Stimulated activated CD4-positive, alpha-beta T cell treated with anti-CD3 and anti-CD28 coated beads, Interleukin-12 subunit alpha, Interleukin-12 subunit beta, amount 100 ng/mL, for 24 hours (primary cell): ENCODE measurements at places on chromosomes 2 and 18.

GRCh38 chr2:153388246-153388645 is 90.3 kb downstream of the RPRM start:
- no peak for DNase-seq

GRCh38 chr2:35447821-35448220 is 907.8 kb upstream of the CRIM1 start:
- no peak for DNase-seq

DNA sequence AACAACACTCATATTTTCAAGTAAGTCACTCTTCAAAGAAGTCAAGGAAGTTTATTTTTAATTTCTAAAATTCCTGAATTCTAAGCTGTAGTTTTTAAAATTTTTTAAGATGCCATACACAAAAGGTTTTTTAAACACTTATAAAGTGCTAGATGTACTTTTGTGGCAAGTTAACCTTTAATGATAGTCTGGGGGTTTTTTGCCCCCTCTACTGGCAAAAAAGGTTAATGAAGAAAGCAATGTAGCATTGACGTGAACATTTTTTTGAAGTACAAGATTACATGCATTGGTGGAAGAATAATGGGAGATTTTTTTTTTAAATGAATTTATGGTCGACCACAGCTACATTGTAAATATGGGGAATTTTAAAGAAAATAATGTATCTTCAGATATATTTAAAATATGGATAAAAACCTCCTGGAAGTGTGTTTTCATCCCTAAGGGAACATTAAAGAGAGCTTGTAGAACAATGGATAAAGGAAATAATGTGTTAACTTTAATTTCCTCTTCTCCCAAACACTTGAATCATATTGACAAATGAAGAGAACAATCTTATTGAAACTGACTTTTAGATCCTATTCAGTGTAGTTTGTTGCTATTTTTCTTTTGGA is 12.6 kb downstream of the ITPRID2 start:
- DNase-seq: no peak

- no peak for DNase-seq
Measured at GRCh38 chr18:32478807-32479206, 8.1 kb upstream of the GAREM1 start.

DNA sequence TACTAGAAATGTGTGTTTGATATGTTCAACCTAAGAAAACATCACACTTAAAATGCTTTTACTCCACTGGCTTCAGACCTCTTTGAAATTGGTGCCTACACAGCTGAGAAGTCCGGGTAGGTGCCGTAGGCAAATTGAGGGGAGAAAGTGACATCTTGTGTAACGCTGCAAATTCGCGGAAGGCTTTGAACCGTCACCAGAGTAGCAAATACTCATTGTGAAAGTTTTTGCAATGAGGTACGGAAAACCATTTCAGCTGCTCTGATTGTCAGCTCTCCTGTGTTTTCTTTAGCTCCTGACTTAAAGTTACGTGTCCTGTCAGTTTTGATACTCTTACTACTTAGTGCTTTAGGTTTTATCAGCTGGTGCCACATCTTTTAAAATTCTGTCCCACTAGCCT is 224.5 kb downstream of the FAM210A start:
- peak; percentile 15 for DNase-seq

DNA sequence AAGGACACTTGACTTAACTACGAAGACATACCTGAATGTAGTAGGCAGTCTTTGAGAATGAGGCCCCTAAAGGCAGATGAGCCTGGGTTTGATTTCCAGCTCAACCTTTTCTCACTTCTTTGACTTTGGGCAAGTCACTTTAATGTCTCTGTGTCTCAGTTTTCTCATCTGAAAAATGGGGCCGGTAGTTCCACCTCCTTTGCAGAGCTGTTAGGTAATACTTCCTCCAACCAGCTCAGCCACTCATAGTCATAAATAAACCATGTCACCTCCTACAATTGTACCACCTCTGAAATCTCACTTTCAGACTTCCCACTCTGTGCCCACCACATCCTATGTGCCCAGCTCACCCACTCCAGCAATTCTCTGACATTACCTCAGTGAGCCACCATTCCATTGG is 10.4 kb downstream of the ARHGAP25 start:
- DNase-seq: no peak

DNA sequence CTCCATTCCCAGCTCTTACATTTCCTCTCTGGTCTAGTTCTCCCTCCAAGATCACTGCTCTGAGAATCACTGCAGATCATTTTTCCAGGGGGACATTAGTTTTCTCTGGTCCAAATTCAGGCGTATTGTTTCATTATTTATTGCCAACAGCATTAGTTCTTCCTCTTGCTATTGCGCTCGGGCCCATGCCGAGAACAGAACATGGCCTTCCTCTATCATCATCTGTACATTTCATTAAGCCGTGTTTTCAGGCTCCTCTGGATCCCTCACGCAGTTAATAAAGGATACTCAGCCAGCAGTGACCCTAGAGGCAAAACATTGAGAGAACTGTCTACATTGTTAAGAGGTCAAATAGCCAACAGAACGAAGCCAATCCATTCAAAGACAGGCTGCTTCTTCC is 63.9 kb downstream of the CCBE1 start:
- DNase-seq: no peak

- DNase-seq: no peak
Measured at GRCh38 chr2:11967946-11968465, 221.6 kb downstream of the LPIN1 start.

GRCh38 chr2:212816267-212816666 is 277.7 kb upstream of the ERBB4 start:
- no peak for DNase-seq

DNA sequence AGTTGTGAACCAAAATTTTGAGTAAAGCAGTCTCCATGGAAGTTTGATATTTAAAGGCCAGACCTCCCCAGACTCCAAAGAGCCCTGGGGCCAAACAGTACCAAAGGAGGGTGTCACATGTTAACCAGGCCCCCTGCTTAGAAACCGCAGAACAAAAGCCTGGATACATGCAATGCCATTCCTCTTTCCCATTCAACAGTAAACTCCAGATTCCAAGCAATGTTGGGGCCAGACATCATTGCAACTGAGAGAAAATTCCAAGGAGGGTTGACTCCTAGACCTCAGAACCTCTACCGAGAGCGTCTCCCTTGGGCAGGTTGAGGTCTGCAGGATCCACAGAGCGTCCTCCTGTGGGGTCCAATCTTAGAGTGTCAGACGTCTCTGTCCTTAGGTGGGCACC is 404.4 kb upstream of the SYT4 start:
- no peak for DNase-seq
